Prostate gland (tissue), 2 donors: ENCODE measurements at places on chromosomes 5 and 9.

DNA sequence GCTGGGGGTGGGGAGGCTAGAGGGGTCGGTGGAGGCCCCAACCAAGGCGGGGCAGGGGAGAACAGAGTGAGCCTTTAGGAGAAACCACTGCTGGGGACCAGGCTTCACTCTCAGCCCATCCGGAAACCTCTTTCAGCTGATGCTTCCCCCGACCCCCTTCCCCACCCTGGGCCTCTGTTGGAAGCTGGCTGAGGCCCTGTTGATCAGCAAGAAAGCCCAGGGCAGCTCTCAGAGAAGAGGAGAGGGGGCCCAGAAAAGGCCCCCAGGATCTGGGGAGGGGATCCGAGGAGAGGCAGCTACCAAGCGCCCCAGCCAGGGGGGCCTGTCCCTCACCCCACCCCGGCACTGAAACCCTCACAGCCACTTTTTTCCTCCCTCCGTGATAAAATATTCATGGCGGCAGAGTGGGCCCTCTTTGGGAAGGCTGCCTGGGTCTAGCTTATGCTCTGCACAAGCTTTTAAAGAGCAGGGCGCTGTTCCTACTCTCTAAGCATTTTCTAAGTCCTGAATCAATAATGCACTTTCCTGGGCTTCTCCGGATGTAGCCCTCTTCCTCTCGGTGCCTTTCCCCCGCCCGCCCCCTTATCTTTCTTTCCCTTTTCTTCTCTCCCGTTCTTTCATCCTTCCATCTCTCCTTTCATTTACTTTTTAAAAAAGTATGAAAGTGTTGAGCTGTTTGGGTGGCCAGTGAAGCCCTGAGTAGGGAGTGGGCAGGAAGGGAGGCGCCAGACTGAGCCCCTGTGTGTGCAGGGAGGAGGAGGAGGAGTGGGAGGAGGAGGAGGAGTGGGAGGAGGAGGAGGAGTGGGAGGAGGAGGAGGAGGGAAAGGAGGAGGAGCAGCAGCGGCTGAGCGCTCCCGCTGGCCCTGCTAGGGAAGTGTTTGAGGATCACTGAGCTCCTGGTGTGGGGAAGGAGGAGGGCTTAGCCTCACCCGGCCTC lies 23.5 kb downstream of the NTNG2 start:
- DNase-seq, result no peak

GRCh38 chr5:98535901-98536300 lies 237.6 kb upstream of the RGMB start:
- DNase-seq, result no peak

DNA sequence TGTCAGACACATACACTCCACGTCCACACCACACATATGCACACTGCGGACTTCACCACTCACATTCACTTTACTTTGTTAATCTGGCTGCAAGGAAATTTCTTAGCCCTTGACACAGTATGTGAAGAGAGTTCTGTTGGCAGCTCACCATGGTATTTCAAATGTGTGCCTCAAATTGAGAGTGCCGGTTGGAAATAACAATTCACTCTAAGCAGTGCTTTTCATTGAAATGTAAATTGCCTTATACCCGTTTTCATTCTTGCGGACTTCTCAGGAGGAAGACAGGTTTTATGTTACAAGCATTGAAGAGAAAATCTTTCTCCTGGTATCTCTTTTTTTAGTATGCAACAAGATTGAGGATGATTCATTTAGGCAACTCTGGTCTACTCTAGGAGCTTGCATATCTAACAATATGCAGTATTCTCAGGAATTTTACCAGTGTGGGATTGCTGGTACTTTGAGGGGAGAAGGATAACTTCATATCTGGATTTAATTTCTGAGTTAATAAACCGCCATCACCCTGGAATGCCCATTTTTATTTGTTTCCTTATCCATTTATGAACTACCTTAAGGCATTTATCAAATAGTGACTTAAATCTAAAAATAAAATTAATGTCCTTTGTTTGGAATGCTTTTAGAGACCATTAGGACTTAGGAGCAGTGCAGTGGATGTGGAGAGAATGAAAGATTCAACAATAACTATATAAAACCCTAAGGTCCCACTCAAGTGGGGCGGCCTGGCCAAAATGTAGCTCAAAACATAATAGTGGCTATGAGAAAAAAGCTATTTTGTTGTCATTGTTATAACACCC lies 87.0 kb downstream of the IQGAP2 start:
- no peak for DNase-seq

GRCh38 chr9:76898786-76899185 lies 7.1 kb downstream of the PRUNE2 start:
- DNase-seq, result no peak
